ENCODE measurements at places on chromosomes 1 and 21.

DNA sequence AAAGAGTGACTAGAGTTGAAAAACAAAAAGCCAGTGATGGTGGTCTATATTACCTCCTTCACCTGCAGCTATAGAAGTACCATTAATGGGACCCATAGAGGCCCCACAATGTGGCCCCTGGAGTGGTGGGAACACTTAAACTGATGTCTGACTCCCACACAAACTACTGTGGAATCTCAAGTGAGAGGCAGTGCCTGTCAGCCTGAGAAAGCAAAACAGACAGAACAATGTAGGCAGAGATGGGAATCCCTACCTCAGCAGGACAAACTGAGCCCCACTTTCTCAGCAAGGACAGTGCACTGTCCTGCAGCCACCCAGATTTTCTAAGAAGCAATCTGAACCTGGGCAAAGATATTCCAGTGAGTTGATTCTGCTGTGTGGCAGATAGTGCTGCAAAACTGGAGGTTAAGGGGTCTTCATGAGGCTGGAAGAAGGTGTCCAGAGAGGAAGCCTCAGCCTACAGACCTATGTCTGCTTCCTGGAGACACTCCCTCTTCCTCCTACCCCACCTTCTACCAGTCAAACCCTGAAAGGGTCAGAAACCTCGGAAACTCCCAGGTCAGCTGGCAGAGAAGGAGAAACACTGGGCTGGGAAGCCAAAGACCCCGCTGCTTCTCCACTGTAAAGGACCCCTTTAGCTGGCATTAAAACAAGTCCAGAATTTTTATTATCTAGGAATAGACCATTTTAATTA lies 228.7 kb downstream of the C1orf94 start:
- H3K4me3 ChIP-seq, result no peak overlapping the region
- peaks cover 8% of the 10 kb centered on the region for H3K4me1 ChIP-seq
- no peak overlapping the region for H3K27ac ChIP-seq
- no peak for DNase-seq
- H3K27me3 ChIP-seq, result no peaks in the 10 kb centered on the region

DNA sequence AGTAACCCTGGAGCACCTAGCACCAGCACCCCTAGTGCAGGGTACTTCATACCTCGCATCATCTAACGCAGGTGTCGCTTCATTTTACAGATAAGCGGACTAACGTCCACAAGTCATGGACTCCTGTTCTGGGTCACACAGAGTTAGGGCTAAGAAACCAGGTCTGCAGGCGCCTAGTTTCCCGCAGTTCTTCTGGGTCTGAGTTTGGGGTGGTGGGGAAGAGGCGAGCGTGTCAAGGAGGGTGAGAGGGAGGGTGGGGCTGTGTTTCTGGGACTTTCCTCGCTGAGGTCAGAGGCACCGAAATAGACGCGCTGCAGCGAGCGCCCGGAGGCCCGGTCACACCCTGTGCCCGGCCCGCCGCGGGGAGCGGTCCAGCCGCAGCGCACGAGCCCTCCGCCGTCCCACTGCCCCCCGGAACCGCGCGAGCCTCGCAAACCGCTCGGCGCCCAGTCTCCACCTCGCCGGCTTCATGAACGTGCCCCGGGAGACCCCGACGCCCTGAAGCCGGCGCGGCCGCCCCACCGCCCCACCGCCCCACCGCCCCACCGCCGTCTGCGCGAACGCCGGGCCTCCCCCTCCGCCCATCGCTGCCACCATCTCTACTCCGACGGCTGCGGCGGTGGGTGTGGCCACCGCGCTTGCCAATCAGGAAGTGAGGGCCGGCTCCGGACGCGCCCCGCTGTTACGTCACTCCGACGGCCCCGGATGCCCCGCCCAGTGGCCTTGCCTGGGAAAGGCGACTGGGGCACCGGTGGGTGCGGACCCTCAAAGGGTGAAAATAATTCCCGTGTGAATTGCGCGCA lies 12.3 kb downstream of the IFI6 start:
- H3K27ac ChIP-seq, result peak overlapping the region; percentile 83
- H3K4me3 ChIP-seq, result peak overlapping the region; percentile 32
- peaks cover 3% of the 10 kb centered on the region for H3K4me1 ChIP-seq
- no peaks in the 10 kb centered on the region for H3K27me3 ChIP-seq

DNA sequence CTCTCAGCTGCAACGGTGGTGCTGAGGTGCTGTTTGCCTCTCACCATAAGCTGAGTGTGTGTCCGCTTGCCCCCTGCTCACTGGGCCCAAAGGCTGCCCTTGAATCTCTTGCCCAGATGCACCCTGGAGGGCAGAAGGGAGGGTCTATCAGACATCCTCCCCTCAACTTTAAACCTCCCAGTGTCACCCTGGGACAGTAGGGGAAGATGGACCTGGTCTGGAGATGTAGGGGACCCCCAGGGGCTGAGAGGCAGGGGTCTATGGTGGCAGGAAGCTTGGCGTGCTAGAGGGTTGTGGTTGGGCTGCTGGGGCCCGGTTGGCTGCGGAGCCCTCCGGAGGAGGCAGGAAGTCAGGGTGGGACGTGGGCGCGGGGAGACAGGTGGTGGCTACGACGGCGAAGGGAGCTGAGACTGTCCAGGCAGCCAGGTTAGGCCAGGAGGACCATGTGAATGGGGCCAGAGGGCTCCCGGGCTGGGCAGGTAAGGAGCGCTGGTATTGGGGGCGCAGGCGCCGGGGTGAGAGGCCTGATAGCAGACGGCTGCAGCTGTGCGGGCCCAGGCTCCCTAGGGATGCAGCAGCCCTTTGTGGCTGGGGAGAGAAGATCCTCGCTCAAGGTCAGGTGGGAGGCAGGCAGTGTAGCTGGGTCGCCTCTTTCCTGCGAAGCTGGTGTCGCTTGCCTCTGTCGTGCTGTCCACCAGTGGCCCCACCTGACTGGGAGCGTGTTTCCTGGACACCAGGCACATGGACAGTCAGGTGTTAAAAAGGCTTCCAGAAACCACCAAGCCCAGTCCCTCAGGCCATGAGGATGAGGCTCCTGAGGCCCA lies at the start of gene LCK:
LCK (plus strand) TSS at position 373 of the 824 bp plus-strand sequence. CDS start 23,065 bp downstream, outside the sequence.
- no peak within 1 kb of the TSS for H3K27ac ChIP-seq
- H3K4me1 ChIP-seq, result no peaks in the 10 kb centered on the region
- H3K27me3 ChIP-seq, result no peaks in the 10 kb centered on the region
- no peak for DNase-seq

- no peaks in the 10 kb centered on the region for H3K27me3 ChIP-seq
- DNase-seq, result no peak
These were observed 4.8 kb downstream of the KCNA2 start for GRCh38 chr1:110601332-110601731.

DNA sequence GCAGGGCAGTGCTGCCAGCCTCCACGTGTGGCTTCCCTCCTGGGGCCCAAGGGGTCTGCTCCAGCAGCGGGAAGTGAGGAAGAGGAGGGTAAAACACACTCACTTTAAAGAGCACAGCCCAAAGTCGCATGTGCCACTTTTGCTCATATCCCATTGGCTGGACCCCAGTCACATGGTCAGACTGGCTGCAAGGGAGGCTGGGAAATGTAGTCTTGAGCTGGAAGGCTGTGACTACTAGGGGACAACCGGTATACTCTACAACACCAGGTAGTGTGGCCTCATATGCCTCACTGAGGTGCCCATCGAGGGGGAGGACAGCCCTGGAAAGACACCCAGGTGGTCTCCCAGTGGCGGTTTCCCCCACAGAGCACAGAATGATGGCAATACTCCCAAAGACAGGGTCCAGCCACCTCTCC lies 45.2 kb downstream of the CAMK2N1 start:
- H3K4me1 ChIP-seq, result no peaks in the 10 kb centered on the region
- peak; percentile 18 for DNase-seq
- H3K27me3 ChIP-seq, result no peaks in the 10 kb centered on the region
- no peaks in the 10 kb centered on the region for H3K36me3 ChIP-seq
- no peak overlapping the region for H3K4me3 ChIP-seq

GRCh38 chr1:200381256-200381984 lies 28.4 kb downstream of the ZNF281 start:
- H3K27me3 ChIP-seq, result no peaks in the 10 kb centered on the region
- no peak overlapping the region for H3K4me3 ChIP-seq
- no peak overlapping the region for H3K27ac ChIP-seq
